ENCODE measurements at places on chromosomes 2 and 18.

- DNase-seq, result no peak
Measured at GRCh38 chr2:76985387-76986136, 536.6 kb downstream of the LRRTM4 start.

- DNase-seq, result peak; percentile 74
Measured at GRCh38 chr2:33000986-33001385, 54.2 kb downstream of the LTBP1 start.

DNA sequence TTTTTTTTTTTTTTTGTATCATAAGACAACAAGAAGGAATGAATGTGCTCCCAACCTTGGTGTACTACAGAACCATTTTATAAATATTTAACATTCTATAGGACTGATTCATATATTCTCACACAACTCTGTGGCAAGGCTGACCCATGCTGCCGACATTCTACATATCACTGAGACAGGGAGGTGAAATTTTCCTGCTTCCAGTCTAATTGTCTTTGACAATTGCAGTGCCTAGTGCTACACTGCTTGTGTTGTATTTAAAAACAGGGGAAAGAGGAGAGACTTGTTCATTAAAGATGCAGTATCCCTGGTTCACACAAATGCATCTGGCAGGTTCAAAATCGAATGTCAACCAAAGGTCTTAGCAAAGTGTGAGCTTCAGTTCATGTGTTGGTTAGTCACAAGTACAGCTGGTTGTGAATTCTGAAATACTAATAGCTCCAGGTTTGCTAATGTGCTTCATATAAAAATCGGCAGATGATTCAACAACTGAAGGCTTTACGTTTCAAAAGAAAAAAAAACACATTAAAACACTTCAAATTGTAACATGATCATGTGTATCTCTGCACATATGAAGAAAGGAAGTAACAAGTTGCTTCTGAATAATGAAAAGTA lies 130.8 kb downstream of the FIGN start:
- DNase-seq, result peak; percentile 85

DNA sequence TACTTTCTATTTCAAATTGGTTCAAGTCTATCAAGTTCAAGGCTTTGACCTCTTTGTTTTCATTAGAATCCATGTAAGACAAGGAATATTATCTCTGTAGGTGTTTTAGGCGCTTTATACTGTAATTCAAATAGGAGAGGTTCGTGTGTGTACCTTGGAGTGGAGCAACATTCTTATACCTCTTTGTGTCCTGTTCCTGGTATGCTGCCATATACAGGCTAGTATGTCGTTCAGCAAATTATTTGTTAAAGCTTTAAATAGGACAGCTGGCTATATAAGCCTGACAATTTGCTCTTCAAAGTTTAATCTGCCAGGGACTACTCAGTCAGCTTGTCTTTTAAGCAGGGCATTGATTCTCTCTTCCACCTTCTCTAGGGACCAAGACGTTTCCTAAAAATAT lies 31.1 kb upstream of the SPAG16 start:
- no peak for DNase-seq

DNA sequence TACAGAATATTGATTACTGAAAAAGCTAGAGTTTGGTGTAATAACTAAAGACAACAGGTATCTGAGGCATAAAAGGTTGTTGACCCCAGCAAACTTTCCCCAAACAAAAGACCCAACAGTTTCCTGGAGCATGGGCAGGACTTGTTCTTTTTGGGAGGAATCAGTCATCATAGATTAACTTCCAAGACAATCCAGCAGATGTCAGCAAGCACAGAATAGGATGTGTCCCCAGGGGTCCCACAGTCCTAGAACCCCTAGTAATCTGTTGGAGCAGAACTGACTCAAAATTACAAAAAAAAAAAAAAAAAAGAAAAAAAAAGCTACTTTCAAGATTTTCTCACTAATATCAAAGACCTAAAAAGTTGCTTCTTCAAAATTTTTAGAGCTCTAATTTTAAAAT lies 564.7 kb upstream of the SLC39A10 start:
- no peak for DNase-seq

DNA sequence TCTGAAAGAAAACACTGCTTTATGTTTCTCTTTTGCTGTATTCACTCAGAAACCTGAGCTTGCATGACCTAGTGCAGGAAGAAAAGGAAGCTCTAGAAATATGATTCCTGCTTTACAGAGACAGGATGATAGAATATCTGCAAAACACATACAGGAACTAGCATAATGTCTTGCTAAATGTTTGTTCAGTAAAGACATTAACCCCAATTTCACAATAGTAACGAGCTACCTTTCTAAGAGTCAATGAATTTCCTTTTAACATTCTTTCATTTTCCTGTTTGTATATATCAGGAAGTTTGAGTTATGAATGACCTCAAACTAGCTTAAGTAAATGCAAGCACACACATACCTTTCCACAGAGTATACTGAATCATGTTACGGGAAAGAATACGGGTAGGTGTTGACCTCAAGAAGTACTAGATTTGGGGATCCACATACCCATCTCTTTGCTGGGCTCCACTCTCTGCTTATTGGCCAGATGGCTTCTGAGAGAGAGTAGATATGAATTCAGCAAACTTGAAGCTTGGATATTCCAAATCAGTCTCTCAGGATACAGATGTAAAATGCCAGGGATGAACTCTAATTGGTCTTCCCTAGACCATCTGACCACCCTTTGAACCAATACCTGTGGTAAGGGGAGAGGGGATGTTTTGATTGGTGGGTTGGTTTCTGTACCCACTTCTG lies 18.2 kb upstream of the ACSL3 start:
- no peak for DNase-seq

DNA sequence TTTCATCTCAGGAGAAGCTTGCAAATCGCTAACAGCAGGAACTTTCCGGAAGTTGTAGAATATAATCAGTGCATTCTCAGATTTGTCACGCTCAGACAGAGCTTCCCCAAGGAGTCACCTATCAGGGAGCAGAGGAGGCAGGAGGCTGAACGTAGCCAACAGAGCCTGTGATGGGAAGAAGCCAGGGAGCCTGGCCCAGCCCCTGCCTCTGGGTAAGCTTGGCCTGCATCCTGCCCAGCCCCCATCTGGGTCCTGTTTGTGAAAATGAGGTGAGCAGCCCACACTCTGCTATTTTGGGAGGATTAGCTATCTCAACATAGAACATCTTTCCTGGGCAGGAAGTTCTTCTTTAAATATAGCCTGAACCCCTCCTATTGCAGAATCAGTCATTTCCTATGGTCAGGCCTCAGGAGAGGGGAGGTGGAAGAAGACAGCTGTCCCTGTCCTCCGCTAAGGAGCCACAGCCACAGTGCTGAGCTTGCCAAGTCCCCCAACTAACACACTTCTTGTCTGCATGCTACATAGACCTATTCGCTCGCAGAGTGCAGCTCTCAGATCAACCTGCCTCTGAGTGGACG lies 19.2 kb upstream of the PKDCC start:
- no peak for DNase-seq

- DNase-seq, result no peak
Measured at GRCh38 chr2:86760371-86760770, 30.3 kb downstream of the CD8A start.

DNA sequence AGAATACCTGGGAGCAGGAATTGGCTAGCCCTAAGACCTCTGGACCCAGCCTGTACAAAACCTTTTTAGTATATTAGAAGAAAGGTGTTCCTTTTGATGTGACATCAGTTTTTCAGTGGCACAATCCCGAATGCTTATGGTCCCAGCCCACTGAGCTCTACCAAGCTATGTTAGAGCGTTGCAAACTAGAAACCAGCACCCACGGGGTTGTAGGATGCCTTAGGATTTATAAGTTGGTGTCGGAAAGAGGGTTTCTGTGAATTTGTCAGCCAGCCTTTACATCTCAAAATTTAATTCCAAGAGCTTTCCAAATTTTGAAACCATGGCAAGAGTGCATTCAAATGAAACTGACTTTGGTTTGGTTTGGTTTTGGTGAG lies 499 bp upstream of the LMAN1 start:
- no peak for DNase-seq

DNA sequence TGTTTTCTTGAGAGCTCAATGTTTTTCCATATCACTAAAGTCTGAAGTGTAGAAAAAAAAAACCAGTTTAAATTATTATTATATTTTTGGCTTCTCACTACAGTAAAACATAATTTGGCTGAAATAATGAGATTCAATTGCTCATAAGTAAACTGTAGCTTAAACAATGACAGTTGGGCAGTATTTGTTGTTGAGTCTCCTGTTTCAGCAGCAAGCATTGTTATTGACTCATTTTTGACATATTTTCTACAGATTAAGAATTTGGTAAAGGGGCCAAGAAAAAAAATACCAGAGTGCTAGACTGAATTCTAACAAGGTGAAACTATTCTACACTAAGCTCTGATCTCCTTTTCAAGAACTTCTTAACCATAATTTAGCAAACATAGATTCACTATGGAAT lies 2070.4 kb upstream of the CELF4 start:
- no peak for DNase-seq

DNA sequence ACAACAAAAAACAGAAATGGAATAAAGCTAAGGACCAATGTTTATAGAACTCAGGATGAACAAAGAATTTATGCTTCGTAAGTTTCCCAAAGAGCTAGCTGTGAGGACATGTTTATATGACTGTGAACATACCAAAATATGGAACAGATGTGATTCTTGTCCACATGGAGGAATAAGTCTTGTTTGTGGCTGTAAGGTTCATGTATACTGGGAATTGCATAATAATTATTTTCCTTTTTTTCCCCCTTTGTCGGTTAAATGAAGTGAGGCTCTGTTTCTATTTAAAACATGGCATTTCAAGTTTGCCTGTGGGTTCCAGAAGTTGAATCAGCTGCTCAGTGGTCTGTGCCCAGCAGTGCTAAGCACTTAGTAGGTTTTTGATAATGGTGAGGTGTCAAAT lies 108.1 kb downstream of the FHOD3 start:
- DNase-seq, result no peak
